ENCODE measurements at places on chromosomes 4 and X.
A peak's percentile ranks its signal among the peaks of the same experiment; 100 is the strongest.

DNA sequence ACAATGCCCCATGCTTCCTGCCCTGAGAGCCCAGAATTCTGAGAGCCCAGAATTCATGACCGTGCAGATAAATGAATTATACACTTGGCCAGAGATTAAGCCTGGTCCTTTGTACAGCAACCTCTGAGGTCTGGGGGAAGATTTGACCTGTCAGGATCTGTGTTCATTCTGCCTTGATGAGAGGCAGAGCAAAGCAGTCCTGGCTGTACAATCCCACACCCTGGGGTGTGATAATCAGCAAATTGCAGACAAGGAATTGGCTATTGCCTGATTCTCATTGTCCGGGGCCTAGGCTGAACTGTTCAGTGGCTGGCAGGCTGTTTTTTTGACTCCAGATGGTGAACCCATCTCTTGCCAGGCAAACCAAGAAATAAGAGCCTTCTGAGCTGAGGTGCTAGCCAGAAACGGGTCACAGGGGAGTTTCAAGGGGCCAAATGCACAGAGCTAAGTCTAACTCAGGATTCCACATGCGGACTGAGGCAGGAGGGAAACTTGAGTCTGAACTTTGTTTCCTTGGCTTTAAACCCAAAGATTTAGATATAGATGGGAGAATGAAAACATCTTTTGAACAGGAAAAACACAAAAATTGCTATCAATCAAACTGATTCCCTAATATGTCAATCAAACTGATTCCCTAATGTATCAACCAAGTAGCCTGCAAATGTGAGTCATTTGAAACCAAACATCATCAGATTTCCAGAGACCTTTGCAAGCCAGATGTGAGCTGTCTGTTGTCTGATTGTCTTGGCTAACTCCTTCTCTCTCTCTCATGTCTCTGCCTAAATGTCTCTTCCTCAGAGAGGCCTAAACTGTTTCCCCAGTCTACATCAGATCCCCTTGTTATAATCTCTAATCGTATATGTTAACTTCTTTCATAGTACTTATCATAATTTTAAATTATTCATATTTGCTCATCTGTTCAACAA, 159.3 kb downstream of the ATG4A start:
- 0 out of 2 replicates have a peak, but pooled peaks cover 4% of the 10 kb centered on the region for H3K4me1 ChIP-seq
- H3K27me3 ChIP-seq = no peaks in the 10 kb centered on the region
- H3K4me3 ChIP-seq = no peak overlapping the region
- H3K27ac ChIP-seq = no peak overlapping the region
- no peaks in the 10 kb centered on the region for H3K36me3 ChIP-seq

GRCh38 chr4:165359506-165359905, 19.3 kb upstream of the CPE start:
- H3K36me3 ChIP-seq = no peaks in the 10 kb centered on the region
- H3K27me3 ChIP-seq = no peaks in the 10 kb centered on the region
- H3K4me3 ChIP-seq = no peak overlapping the region
- H3K27ac ChIP-seq = no peak overlapping the region

- no peaks in the 10 kb centered on the region for H3K27me3 ChIP-seq
- DNase-seq = no peak
- H3K4me3 ChIP-seq = no peak overlapping the region
- H3K27ac ChIP-seq = no peak overlapping the region
- H3K36me3 ChIP-seq = no peaks in the 10 kb centered on the region
Observed at GRCh38 chr4:80500613-80501012, 165.1 kb downstream of the CFAP299 start.

DNA sequence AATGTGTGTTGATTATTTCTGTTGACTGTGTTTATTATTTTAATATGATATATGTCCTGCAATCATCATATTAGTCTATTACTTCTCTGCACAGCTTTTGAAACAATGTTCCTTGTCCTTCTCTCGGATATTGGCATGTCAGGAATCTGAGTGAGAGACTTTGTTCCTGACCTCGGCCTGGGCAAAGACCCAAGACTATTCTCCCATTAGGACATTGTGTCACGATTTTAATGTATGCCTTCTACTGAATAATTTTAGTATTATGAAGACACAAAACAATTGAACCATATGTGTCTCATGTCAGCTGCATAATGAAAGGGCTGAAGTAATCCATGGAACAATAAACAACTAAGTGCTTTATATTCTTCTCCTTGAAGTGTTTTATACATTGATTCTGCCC, 580.8 kb upstream of the TENM3 start:
- H3K27me3 ChIP-seq = no peaks in the 10 kb centered on the region
- H3K36me3 ChIP-seq = no peaks in the 10 kb centered on the region
- DNase-seq = no peak
- H3K4me1 ChIP-seq = no peaks in the 10 kb centered on the region

DNA sequence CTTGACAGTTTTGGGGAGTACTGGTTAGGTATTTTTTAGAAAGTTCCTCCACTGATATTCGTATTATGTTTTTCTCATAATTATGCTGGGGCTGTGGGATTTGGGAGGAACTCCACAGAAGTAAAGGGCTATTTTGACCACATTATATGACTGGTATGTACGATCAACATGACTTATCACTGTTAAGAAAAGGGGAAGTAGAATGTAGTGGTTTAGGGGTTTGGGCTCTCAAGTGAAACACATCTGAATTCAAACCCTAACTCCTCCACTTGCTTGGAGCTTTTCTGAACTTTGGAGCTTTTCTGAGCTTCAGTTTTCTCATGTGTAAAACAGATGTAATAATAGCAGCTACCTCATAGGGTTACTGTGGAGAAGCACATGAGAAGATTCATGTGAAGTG, 96.4 kb upstream of the C1GALT1C1 start:
- H3K27me3 ChIP-seq = no peaks in the 10 kb centered on the region
- H3K36me3 ChIP-seq = no peaks in the 10 kb centered on the region
- no peak overlapping the region for H3K27ac ChIP-seq
- no peak for DNase-seq

- peak; percentile 17 for DNase-seq
- H3K27me3 ChIP-seq = no peaks in the 10 kb centered on the region
- no peaks in the 10 kb centered on the region for H3K36me3 ChIP-seq
- no peak overlapping the region for H3K4me3 ChIP-seq
- H3K4me1 ChIP-seq = peaks cover 5% of the 10 kb centered on the region
- H3K27ac ChIP-seq = no peak overlapping the region
Observed at GRCh38 chr4:59904331-59904730, 1295.8 kb upstream of the ADGRL3 start.

DNA sequence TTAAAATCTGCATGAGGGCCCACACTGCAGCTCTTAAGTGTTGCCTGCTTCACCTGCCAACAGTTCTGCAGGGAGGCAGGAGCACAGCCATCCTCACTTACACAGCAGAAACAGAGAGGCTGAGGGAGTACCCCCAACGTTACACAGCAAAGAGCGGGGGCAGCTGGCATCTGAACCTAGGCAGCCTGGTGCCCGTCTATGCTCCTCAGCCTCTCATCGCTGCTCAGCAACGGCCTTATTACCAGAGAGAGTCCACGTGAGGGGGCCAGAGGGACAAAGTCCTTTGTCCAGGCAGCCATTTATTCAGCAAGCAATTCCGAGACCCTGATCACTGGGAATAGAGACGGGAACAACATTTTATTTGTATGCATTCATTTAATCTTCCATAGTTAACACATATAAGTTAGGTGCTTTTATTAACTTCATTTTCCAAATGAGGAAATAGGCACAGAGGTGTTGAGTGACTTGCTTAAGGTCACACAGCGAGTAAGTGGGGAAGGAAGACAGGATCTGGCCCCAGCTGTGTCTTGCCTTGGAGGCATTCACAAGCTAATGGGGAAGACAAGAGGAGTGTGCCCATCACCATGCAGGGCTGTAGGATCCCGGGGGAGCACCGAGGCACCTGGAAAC, 52.2 kb upstream of the SORCS2 start:
- H3K27me3 ChIP-seq = no peaks in the 10 kb centered on the region
- H3K36me3 ChIP-seq = no peaks in the 10 kb centered on the region

DNA sequence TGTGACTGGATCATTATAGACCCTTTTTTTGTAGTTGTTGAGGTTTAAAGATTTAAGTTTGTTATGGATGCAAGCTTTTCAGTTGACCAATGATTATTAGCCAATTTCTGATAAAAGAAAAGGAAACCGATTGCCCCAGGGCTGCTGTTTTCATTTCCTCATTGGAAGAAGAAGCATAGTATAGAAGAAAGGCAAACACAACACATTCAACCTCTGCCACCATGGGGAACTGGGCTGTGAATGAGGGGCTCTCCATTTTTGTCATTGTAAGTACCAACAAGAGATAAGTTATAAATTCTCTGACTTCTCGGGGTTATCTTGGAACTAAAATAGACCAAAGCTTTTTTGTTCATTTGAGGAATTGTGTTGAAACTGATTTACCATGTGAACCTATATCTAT, at the start of gene CYBB:
Gene CYBB (plus strand): TSS at position 203 of the 400 bp plus-strand sequence. CDS start 19 bp downstream, at position 222.
- no peaks in the 10 kb centered on the region for H3K27me3 ChIP-seq
- no peaks in the 10 kb centered on the region for H3K4me1 ChIP-seq
- no peak within 1 kb of the TSS for H3K4me3 ChIP-seq
- no peaks in the 10 kb centered on the region for H3K36me3 ChIP-seq
- no peak for DNase-seq

- no peaks in the 10 kb centered on the region for H3K4me1 ChIP-seq
- H3K36me3 ChIP-seq = no peaks in the 10 kb centered on the region
- H3K4me3 ChIP-seq = no peak overlapping the region
Observed at GRCh38 chr4:21709031-21709430, 239.5 kb downstream of the KCNIP4 start.

GRCh38 chr4:98564852-98565251, 93.6 kb downstream of the TSPAN5 start:
- H3K36me3 ChIP-seq = no peaks in the 10 kb centered on the region
- no peak overlapping the region for H3K4me3 ChIP-seq

- no peaks in the 10 kb centered on the region for H3K36me3 ChIP-seq
- DNase-seq = no peak
- H3K4me1 ChIP-seq = 0 out of 2 replicates have a peak, but pooled peaks cover 6% of the 10 kb centered on the region
- no peak overlapping the region for H3K27ac ChIP-seq
- H3K4me3 ChIP-seq = no peak overlapping the region
- no peaks in the 10 kb centered on the region for H3K27me3 ChIP-seq
Observed at GRCh38 chr4:114043116-114043515, 63.7 kb upstream of the ARSJ start.

All from Caco-2 (cell line).